ENCODE measurements at places on chromosomes 4 and X. TPM values are rescaled to one million over a fixed set of nuclear protein-coding genes. Genes with fewer than 3 reads are reported as not detected.

MAGEB1 gene
- not detected for total RNA-seq

ITGB1BP2 gene
- total RNA-seq, result 3.7 TPM

DNA sequence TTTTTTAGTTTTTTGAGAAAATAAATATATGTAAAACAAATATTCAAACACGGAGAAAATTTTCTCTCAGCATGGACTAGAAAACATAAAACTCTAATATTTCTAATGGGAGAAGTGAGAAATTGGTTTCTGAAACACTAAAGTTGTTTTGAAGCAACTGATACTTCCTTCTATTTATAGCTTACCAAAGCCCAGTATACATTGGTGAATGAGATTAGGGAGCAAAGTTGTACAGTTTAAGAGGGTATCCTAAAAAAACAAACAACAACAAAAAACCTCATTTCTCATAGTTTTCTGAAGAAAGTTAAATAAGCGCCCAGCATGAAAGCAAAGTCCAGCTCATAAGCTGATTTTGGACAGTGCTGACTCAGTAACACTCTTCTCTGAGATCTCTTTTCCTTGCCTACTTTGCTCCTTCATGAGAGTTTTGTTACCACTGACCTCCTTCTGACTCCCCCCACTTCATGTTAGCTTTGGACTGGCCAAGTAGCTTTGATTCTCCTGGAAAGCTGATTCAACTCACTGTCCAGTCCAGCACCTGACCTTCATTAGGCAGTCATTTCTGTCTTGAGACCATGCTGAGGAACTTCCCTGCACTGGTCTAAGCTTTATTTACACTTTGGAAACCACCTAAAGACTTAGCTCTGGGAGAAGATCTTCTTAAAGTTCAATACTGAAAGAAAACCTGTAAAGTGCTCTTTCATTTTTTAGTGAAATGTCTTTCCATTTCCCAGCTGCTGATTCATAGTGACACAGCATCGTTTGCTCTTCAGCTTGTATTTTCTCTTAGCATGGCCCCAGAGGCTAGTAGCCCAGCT lies 21.8 kb upstream of the P2RY10 start:
- no peak overlapping the region for H3K27ac ChIP-seq
- no peaks in the 10 kb centered on the region for H3K4me1 ChIP-seq
- no peaks in the 10 kb centered on the region for H3K27me3 ChIP-seq
- no peak for DNase-seq

GRCh38 chr4:77358315-77358928 lies 201.4 kb downstream of the CCNG2 start:
- H3K4me3 ChIP-seq, result no peak overlapping the region
- H3K36me3 ChIP-seq, result no peaks in the 10 kb centered on the region
- H3K4me1 ChIP-seq, result no peaks in the 10 kb centered on the region
- no peak overlapping the region for H3K27ac ChIP-seq
- no peaks in the 10 kb centered on the region for H3K27me3 ChIP-seq

GRCh38 chr4:182938205-182938645 lies 21.0 kb upstream of the DCTD start:
- DNase-seq, result peak; percentile 37
- no peaks in the 10 kb centered on the region for H3K27me3 ChIP-seq
- no peaks in the 10 kb centered on the region for H3K36me3 ChIP-seq
- no peak overlapping the region for H3K4me3 ChIP-seq

DNA sequence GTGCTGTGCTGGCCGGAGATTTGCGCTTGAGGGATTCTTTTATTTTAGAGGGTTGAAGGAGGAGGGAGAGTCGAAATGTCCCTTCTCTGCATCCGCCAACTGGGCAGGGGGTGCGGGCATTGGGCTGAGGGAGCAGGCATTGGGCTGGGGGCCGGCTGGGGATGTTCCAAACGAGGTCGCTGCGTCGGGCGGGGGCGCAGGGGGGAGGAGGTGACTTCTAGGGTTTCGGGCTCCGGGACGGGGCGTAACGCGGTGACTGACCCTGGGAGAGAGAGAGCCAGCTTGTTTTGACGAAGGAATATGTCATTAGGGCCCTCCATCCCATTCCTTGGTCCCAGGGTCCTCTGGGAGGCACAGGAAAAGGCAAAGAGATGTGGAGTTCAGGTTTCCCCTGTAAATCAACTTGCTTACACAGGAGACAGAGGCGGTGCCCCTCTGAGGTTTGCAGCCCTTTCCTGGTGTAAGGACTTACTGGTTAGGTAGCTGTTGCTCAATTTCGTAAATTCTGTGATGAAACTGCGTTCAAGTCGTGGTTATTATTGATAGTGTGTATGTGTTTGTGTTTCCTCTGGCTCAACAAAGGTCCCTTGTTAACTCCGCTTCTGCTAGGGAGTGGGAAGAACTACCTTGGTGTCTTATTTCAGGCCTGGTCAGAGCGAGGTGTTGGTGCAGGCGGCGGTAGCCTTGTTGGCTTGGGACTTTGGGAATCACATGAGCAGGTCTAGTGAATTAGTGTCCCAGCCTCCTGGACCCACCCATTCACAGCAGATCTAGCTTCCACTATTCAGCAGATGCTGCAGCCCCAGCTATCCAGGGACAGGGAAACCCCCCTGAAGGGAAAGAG lies 716 bp downstream of the FHIP1A start:
- no peak for DNase-seq
- H3K4me1 ChIP-seq, result peaks cover 15% of the 10 kb centered on the region
- H3K27ac ChIP-seq, result no peak overlapping the region
- no peaks in the 10 kb centered on the region for H3K36me3 ChIP-seq
- peak overlapping the region; percentile 47 for H3K4me3 ChIP-seq

GAGE13 gene
- not detected for total RNA-seq

MAGEA4 gene
- total RNA-seq, result not detected
